RWPE1 (cell line): ENCODE measurements at places on chromosomes 7 and 10.

GRCh38 chr7:92603089-92603445 is 12.9 kb upstream of the FAM133B start:
- DNase-seq = no peak

DNA sequence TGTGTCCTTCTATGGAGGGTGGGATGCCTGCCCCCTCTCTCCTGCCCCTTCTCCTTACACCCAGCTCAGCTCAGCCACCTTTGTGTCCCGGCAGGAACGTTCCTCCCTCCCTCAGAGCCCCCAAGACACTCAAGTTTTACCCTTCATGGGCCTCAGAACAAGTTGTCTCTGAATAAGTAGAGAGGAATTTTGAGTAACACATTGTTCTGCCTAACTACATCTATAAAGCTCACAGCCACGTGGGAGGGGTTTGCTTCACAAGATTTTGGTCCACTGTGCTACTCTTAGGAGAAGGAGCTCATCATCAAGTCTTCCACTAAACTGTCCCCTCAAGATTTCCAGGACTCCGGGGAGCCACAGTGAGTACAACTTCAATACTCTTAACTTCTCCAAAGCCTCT is 51.6 kb upstream of the ZNF32 start:
- no peak for DNase-seq

DNA sequence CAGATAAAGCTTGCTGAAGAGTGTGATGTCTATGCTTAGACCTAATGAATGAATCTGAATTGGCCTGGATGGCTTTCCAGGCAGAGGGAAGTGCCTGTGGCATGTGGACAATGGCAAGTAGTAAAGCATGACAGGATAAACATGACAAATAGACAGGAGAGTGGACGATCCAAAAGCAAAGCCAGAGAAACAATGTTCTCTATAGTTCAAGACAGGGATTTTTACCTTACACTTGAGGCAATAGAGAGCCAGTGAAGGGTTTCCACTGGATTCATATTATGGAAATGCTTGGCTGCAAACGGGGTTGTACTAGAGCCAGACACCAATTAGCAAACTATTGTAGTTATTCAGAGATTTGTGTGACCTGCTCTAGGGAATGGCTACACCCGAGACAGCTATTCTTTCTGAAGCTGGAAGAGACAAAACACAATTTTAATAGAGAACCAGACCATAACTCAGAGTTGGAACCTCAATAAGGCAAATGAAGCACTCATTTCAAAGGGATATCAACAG is 2.3 kb downstream of the AGMO start:
- no peak for DNase-seq

- no peak for DNase-seq
These were observed 500.8 kb downstream of the AUTS2 start for GRCh38 chr7:70098905-70099672.

- no peak for DNase-seq
These were observed 41.1 kb upstream of the DLG5 start for GRCh38 chr10:77967611-77968022.

- DNase-seq = no peak
These were observed 10.0 kb downstream of the FRG2B start for GRCh38 chr10:133616371-133617130.

GRCh38 chr7:475425-475728 is 44.3 kb downstream of the PDGFA start:
- no peak for DNase-seq

DNA sequence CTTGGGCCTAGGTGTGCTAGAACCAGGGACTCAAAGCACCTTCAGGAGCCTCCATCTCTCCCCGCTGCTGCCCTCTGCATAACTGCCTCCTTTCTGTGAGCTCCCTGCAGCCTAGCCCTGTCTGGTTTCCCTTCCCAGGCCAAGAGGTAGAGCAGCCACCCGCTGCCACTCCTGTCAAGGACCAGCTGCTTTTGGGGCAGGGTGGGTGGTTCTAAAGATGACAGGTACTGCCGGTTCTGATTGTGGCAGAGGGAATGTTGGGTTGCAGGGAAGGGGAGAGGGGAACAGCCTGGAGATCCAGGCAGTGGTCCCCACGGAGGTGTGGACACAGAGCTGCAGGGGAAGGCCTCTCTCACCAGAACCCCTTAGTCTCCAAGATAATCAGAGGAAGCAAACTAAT is 3.7 kb upstream of the FLNC start:
- no peak for DNase-seq

DNA sequence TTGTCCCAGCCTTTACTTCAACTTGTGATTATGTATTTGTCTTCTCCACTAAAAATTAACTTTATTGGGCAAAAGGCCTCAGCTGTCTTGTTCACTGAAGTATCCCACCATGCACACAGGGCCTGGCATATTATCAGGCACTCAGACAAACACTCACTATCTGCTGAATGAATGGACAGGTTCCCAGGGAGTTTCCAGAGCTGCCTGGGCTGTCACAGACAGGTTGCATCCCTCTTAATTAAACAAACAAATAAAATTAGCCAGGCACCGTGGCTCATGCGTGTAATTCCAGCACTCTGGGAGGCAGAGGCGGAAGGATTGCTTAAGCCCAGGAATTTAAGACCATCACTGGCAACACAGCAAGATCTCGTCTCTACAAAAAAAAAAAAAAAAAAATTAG is 1.5 kb upstream of the TSPAN14 start:
- DNase-seq = no peak

GRCh38 chr10:128001363-128001745 is 94.5 kb downstream of the PTPRE start:
- DNase-seq = no peak

DNA sequence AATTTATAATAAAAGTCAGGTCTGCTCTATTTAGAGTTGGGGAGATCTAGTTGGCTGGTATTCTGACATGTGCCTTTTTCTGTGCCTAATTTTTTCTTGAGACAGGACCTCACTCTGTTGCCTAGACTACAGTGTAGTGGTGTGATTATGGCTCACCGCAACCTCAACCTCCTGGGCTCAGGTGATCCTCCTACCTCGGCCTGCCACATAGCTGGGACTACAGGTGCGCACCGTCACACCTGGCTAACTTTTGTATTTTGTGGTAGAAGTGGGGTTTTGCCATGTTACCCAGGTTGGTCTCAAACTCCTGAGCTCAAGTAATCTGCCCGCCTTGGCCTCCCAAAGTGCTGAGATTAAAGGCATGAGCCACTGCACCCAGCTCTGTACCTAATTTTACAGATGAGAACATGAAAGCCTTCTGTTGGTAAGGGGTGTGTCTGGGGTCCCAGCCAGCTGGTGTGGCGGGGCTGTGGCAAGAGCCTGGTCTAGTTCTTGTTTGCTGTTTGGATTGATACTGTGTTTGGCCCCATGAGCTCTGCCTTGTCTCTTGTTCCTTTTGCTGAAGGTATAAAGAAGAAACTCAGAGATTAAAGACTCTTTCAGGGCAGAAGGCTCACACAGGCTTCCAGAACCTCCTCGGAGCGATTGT is 31.4 kb downstream of the POR start:
- no peak for DNase-seq

GRCh38 chr7:41501006-41501405 is 201.9 kb downstream of the INHBA start:
- no peak for DNase-seq

- DNase-seq = no peak
These were observed 59.5 kb downstream of the AGK start for GRCh38 chr7:141610671-141611070.

GRCh38 chr7:3510101-3511020 is 209.3 kb downstream of the SDK1 start:
- DNase-seq = no peak

DNA sequence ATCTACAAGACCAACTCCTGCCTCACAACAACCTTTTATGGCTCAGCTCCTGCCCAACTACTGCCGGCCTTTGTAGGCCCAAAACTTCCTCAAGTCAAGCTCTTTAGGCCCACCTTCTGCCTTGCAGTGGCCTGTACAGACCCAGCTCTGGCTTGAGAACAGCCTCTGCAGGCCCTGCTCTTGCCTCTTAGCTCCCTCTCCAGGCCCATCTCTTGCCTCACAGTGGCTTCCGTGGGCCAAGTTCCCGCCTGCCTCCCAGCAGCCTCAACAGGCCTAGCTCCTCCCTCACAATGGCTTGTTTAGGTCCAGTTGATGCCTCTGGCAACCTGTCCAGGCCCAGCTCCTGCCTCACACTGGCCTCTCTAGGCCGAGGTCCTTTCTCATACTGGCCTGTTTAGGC is 32.4 kb upstream of the VKORC1L1 start:
- DNase-seq = no peak

- DNase-seq = no peak
These were observed 30.3 kb downstream of the BCAP29 start for GRCh38 chr7:107610323-107610722.

- DNase-seq = peak; percentile 9
These were observed 65.4 kb downstream of the CDK14 start for GRCh38 chr7:90661290-90662151.

DNA sequence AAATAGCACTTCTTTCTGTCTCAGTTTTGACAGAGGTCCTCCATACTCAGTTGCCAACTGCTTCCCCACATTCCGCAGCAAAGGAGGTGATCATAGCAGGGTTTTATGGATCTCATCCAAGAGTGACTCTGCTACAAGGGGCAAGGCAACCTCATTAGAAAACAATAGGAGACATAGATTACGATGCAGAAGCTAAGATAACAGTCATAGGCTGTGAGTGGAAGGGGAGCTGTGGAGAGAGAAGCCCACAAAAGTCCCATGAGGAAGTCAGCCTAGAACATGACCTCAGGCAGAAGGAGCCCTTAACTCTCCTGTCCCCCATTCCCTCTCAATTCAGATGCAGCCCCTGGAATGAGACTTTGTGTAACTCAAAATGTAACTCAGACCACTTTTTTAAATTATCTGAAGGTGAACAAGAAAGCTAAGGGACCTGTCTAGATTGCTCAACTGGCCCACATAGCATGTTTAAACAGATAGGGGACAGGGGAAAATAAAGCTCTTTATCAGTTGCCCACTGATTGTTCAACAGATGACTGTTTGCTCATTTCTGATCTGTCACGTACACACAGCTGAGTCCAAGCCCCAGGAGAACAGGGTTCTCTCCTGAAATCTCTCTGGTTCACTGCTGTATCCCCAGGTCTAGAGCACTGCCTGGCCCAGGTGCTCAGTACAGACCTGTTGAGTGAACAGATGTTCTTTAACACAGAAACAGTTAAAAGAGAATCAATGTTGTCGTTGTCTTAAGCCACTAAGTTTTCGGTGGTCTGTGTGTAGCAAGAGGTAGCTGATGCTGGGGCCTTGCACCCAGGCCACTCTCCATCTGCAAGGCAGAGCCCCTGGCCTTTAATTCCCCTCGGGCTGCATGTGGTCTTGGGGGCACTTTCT is 1.5 kb upstream of the NCOA4 start:
- no peak for DNase-seq

- DNase-seq = no peak
These were observed 13.4 kb downstream of the NUDT1 start for GRCh38 chr7:2255145-2256139.

DNA sequence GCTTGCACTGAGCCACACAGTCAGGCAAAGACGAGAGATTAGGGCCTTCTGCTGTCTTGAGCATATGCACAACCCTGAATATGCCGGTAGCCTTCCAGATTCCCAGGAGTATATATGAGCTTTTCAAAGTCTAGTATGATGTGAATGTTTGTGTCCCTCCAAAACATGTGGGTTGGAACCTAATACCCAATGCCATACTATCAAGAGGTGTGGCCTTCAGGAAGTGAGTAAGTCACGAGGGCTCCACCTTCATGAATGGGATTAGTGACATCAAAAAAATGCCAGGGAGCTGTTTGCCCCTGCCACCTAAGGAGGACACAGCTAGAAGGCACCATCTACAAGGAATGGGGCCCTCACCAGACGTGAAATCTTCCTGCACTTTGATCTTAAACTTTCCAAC is 105.2 kb downstream of the CH25H start:
- no peak for DNase-seq

DNA sequence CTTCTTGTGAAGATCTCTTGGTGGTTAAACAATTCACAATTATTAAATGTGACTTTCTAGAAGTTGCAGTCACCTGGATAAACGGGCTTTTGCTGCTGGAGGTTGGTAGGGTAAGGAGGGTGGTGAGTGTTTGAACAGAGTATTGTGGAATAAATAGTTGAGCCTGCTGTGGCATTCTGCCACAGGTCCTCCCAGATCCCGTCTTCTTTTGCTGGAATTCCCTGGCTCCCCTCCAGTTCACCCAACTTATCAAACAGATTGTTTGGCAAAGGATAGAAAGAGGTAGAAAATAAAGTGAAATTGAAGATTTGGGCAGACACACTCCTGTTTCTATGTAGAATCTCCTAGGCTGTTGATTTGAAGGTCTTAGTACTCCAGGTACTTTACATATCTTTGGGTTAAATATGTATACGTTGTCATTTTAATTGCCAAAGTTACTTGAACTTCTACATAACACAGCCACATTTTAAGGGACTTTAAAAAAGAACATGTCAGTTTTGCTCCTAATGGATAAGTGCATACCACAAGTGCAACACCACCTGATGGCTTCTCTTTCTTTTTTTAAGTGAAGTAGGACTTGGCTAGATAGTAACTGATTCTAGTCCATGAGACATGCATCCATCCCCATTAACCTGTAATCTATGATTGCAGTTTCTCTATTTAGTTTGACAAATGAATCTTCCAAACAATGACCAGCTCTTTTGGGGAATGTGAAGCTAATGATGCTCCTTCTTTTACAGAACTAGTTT is 83.0 kb downstream of the ARL4A start:
- DNase-seq = peak; percentile 11

DNA sequence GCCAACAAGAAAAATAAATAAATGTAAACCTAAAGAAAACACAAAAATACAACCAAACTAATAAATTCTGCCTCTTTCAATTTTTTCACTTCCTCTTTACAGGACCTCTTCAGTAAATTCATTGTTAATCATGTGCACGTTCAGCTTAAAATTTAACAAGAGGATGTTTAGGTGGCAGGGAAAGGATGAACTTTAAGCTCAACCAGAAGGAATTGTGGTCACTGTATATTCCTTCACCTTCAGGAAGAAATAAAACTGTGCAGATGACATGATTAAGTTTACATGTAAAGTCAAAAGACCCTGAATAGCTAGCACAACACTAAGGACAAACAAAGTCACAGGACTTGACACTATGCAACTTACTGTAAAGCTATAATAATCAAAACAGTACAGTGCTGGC is 33.0 kb downstream of the KIF5B start:
- no peak for DNase-seq

GRCh38 chr7:5634107-5634950 is 147.1 kb downstream of the RNF216 start:
- DNase-seq = no peak

DNA sequence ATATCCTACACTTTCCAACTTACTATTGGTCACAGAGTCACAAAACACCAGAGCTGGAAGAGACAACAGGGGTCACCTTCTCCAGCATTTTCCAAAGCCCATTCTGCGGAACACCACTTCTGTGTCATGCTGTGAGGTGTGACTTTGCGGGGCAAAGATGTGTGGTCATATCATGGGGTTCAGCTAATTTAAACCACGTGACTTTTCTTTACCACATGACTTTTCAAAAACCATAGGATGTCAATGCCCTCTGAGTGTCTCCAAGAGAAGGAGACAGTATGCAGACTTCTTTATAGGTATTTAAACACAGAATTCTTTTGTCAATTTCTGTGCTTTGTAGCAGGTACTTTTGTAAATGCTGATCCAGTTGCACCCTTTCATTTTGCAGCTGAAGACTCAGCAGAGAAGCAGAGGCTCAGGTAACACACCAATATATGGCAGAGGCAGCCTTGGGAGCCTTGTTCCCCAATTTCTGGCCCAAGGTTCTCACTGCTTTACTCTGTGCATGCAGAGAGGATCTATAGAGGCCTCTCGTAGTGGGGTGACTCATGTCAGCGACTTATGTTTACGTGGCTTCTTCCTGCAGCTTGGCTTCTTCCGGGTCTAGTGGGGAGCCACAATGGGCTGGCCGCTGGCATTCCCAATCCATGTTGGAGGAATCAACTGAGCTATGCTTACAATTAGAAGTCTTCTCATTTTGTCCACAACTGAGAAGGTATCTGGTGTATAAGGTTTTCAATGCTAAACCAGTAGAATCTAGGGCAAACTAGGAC is 104.0 kb upstream of the RHOBTB1 start:
- DNase-seq = no peak
